Large intestine (tissue), 12 donors: ENCODE measurements at places on chromosomes 3 and 15. TPM values are rescaled to one million over a fixed set of nuclear protein-coding genes. Genes with fewer than 3 reads are reported as not detected.
A peak's percentile ranks its signal among the peaks of the same experiment; 100 is the strongest.

A4GNT gene
- polyA plus RNA-seq: 0.07 TPM

QRICH1 gene
- 58.0 TPM for polyA plus RNA-seq

SMCO1 gene
- polyA plus RNA-seq: not detected

AADACL2 gene
- polyA plus RNA-seq: 0.01 TPM

ZIC1 gene
- 0.01 TPM for polyA plus RNA-seq

SPINK8 gene
- not detected for polyA plus RNA-seq

DNA sequence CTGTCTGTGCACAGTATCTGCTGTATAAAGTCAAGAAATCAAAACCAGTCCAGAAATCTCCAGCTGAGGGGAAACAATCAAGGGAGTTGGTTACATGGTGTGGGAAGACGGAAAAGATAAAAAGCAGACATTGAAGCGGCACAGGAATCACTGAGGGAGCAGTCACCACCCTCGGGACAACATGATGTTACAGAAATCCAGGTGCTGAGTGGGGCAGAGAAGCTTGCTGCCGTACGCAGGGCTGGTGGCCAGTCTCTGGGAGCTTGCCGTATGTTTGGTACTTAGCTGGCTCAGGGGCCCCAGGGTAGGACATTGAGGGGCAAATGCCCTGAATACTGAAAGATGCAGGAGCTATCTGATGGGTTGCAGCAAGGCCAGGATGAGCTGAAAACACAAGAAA, 237.9 kb downstream of the EDEM1 start:
- DNase-seq: no peak

DNA sequence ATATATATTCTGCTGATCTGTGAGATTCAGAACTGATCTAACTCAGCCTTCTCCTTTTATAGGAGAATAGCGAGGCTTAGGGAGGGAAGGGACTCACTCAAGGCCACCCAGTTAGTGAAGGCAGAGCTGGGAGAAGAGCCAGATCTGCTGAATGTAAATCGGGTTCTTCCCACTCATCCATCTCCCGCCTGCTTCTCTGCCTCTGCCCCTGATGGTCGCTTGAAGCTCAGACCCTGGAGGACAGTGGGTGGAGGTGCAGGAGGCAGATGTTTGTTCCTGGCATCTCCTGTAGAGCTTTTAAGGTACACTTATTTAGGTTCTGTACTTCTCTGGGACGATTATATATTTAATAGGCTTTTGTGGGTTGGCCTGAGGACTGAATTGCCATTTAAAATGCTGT, 4.3 kb downstream of the PDIA5 start:
- DNase-seq: no peak

GRCh38 chr3:146071632-146072031, 89.4 kb downstream of the PLOD2 start:
- DNase-seq: no peak

- DNase-seq: no peak
Measured at GRCh38 chr3:152428577-152428976, 159.8 kb downstream of the MBNL1 start.

GRCh38 chr15:71484080-71484479, 326.3 kb upstream of the NR2E3 start:
- DNase-seq: no peak

- DNase-seq: peak; percentile 18
Measured at GRCh38 chr3:43389388-43390254, 103.3 kb downstream of the SNRK start.

GRCh38 chr3:125381314-125381713, 6.2 kb upstream of the ZNF148 start:
- DNase-seq: no peak

DNA sequence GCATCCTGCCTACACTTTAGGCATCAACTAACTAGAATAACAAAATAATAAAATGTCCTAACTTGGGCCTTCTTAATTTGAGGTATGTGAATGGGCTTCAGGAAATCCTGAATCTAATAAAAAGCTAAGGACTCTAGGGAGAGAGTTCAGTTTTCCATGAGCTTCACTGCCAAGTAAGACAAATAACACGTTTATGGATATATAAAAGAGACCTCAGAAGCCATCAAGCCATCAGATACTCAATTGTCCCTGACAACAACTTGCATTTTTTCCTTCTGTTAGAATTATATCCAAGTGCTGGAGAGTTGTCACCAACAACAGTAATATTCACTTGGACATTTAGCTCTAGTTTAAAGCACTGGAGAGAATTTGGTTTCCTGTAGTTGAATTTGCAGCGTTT, 102.4 kb upstream of the IGSF10 start:
- no peak for DNase-seq

- no peak for DNase-seq
Measured at GRCh38 chr3:48084929-48085328, 68.7 kb upstream of the MAP4 start.

GRCh38 chr15:48623456-48623855, 22.1 kb downstream of the FBN1 start:
- DNase-seq: no peak

DNA sequence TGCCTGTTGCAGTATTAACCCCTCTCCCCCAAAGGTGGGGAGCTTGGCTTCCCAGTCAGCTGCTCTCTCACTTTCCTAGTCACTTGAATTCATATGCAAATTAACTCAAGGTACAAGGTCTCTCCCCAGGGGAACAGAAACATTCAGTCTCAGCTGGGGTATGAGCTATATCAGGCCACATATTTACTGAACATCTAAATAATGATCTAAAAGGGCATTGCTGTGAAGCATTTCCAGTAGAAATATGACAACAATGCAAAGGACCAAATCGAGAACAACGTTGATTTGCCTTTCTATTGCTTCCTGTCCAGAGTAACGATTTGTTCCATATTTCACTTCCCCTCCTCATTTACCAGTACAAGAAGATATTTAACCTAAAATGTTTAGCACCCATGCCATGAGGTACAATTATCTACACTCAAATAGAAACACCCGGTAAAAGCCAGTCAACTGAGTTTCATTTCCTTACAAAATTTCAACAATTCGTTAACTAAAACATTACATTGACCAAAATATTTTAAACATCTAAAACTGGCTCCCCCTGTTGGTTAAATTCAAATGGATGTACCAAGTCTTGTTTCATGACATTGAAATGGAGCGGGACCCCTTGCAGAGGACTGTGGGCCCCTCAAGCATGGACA, 36.5 kb upstream of the KLHL6 start:
- no peak for DNase-seq

DNA sequence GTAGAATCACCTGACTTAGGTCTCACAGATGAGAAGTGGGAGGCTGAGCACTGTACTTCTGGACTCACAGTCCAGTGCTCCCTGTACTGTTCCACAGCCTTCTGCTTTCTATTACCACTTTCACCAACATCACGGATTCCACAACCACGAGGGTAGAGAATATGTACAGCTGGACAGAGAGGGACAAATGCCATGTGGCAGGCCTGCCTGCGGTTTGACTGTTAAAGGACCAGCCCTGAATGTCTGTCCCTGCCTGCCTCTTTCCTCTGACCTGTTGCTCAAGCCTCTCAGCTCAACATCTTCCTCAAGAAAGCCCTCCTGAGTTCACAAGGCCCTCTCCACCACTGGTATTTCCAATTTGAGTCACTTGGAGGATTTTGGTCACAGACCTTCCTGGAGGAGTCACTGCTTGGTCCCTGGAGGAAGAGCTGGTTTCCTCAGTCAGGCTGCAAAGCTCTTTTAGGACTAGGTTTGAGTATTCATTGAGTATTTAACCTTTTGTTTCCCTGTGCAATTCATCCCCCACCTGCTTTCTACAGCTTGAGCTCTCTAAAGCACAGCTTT, 49.1 kb downstream of the RAB11A start:
- no peak for DNase-seq

- no peak for DNase-seq
Measured at GRCh38 chr3:169658311-169658931, 5.1 kb downstream of the MECOM start.

DNA sequence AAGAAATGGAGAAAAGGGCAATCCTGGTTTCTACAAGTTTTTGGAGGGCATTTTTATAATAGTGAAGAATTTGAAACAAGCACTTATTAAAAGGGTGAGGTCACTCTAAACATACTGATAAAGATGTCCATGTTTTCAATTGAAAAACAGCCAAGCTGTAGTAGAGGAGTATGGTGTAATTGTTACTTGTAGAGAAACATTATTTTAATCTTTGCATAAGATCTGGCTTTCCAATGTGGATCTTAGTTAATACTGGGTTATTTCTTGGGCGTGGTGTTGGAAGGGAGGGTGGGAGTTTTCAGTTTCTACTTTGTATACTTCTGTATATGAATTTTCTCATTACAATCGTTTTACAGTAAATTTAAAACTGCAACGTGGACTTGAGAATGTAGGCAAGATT, 22.8 kb downstream of the MORF4L1 start:
- no peak for DNase-seq

- no peak for DNase-seq
Measured at GRCh38 chr3:138594935-138595610, 1.0 kb upstream of the CEP70 start.

GRCh38 chr3:188664795-188665194, 507.0 kb upstream of the TPRG1 start:
- no peak for DNase-seq

GRCh38 chr3:3468596-3468995, 289.1 kb upstream of the CRBN start:
- no peak for DNase-seq

GRCh38 chr3:188064831-188065493, 89.0 kb upstream of the LPP start:
- DNase-seq: no peak

DNA sequence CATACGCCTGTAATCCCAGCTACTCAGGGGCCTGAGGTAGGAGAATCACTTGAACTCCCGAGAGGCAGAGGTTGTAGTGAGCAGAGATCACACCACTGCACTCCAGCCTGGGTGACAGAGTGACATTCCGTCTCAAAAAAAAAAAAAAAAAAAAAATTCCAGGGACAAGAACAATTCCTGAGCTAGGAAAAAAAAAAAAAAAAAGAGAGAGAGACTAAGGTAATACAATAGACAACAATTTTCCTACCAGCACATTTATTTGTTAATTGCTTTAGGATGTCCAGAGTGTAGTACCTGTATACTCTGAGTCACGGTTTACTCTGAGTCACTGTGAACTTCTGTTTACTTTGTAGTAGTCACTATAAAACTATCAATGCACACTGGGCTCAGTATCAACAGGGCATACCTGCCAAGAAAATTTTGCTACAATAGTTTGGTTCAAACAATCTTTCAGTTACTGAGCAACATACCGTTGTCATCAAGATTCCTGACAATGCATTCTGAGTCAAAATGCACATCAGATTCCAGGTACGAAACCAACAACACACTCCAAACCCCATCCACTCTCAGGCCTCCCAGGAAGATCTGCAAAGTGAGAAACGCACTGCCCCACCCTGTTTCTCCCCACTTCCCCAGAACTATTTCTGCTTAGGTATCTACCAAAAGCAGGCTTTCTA, 28.3 kb downstream of the IGF2BP2 start:
- peak; percentile 79 for DNase-seq

DNA sequence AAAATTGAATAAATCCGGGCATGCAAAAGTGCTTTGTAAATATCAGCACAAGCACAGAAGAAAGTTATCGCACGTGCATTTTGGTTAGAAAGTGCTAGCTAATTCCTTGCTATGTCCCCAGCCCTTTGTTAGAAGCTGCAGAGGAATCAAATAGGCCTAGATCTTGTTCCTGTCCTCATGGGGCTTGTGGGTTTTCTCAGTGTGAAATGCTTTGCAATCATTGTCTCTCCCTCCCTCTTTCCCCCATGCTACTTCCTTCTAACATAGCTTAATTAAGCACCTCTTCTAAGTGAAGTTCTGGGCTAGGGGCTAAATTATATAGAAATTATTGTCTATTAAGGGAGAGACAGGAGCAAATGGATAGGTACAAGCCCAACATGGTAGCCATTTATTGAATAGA, 271.7 kb downstream of the RPLP1 start:
- DNase-seq: no peak
